ENCODE measurements at places on chromosomes 13 and 19.

DNA sequence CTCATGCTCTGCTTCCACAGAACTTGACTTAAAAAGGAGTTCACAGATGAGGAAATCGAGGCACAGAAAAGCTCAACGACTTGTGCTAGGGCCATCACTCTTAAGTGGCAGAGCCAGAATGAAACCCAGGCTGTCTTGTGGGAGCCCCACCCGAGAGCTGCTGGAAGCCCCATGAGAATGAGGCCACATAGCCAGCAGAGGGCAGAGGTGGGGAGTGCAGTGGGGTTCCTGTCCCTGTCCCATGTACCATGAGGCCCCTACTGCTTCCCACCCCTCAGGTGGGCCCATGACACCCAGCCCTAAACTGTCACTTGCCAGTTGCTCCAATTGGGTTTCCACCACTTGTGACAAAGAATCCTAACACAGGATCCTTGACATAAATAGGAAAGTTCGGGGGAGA is 175.9 kb downstream of the IRS2 start:
- no peak for DNase-seq

DNA sequence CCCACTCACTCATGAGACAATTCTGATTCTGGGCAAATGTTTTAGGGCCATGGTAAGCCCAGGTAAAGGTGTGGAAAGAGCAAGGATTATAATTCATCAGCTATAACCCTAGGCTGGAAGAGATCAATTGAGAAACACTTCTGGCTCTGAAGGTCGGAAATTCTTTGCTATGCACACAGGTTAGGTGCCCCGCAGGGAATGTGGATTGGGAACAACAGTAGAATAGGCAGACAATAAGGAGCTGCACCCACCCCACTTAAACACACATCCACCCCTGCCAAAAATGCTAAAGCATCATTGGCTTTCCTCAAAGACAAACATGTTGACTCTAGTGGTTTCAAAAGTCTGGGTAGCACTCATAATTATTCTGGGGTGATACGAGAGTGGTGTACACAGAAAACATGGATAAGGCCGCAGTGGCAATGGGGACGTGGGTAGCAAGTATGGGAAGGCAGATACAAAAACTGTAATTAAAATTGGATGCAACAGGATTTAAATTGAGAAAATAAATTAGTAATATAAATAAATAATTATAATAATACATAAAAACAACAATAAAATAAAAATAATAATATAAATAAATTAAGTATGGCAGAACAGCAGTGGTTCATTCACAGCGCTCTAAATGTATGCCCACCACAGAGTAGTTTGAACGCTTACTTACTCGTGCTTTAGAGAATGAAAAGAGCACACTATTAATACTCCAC is 8.6 kb downstream of the EFNB2 start:
- no peak for DNase-seq

GRCh38 chr13:80340651-80341100 is 250 bp downstream of the SPRY2 start:
- DNase-seq: no peak

DNA sequence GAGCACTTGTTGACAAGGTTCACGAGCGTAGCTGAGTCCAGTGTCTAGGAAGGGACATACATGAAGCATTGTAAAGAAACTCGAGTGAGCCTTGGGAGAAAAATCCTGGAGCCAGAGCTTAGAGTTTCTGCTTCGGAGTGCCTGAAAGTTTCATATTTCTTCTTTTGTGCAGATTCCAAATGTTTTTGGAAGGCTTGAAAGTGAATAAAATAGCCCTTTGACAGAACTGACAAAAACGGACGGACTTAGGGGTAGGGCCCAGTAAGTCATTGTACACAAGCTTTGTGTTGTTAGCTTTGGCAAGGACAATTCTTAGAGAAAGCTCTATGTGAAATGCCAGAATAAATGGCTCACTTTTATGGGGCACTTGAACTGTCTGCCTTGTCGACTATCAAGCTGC is 2.8 kb downstream of the RNF113B start:
- DNase-seq: no peak

GRCh38 chr13:63304497-63304896 is 1888.8 kb upstream of the PCDH20 start:
- DNase-seq: no peak

- DNase-seq: no peak
These were observed 8.8 kb downstream of the MFSD12 start for GRCh38 chr19:3548606-3549005.

DNA sequence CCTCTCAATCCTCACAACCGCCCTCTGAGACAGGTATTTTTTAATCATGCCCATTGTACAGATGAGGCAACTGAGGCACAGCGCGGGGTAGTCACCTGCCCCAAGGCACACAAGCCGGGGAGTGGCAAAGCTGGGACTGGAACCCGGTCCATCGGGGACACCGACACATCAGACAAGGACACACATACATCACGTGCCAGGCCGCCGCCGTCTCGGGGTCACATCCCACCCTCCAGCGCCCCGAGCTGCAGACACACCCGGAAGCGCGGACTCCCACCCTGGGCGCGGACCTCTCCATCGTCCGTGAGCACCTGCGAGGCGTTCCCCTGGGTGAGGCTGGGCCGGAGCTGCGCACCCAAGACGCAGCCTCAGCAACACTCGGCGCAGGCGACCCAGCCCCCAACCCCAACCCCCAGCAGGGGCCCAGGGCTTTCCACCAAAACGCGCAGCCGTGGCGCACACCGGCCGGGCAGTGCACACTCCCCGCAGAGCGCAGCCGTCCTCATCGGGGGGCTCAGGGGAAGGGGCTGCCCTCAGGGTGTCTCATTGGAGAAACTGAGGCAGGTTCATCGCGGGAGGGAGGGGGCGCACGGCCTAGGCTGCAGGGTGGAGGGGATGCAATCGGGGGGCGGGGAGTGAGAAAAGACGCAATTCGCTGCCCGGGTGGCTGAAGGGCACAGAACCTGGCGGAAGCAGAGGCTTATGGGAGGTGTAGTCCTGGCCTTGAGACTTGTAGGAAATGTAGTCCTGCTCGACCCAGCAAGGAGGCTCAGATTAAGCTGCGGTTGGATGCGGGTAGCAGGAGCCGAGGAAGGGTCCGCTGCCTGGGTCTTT is 1.9 kb upstream of the LMTK3 start:
- no peak for DNase-seq

DNA sequence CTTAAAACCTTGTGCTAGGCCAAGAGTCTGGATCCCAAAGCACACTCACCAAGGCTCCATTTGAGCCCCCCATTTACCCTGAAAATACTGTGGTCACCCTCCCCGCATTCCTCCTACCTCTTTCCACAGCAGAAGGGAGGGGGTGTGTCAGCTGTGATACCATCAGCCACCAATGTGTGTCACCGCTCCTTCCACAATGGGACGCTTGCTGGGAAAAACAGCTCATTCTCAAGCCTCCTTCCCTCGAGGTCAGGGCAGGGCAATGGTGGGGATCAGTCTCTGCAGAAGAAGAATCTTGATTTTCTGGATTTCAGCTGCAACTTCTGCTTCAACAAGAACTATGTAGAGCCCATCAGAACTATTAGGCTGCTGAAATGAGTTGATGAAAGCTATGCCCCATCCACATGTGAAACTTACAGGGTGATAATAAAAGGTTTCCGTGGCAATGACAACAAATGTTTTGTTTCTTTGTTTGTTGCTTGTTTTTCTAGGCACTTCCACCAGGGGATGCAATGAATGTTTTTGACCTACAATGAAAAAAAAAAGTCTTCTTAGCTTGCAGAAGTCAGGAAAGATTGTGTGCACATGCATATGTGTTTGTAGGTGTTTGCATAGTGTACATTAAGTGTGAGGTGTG is 26.4 kb upstream of the ZNF507 start:
- DNase-seq: no peak

- DNase-seq: no peak
These were observed 953.4 kb upstream of the PRR20A start for GRCh38 chr13:56187331-56187730.

GRCh38 chr19:16442386-16443276 is 29.1 kb downstream of the EPS15L1 start:
- DNase-seq: no peak

- no peak for DNase-seq
These were observed 1.9 kb upstream of the PLPPR3 start for GRCh38 chr19:823565-824121.

- DNase-seq: no peak
These were observed 1.8 kb downstream of the TMEM259 start for GRCh38 chr19:1018932-1019615.

- no peak for DNase-seq
These were observed 67.6 kb downstream of the UBL3 start for GRCh38 chr13:29782798-29783197.

- DNase-seq: no peak
These were observed 40.8 kb downstream of the BRD4 start for GRCh38 chr19:15291548-15292021.

DNA sequence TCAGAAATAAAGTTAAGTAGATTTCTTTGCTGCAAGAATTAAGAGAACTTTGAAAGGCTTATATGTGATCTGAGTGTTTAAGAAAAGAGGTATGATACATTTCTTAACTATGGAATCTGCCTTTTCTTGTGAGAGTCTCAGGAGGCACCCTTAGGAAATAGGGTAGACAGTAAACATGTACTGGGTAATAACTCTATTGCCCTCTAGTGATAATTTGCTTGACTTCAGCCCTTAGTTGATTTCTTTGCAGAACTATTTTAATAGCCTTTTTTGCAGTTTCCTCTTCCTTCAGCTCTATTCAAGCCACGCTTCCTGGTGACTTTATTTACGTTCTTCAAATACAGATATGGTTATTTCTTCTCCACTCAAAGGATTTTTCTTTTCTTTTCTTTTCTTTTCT is 37.0 kb upstream of the CCNA1 start:
- no peak for DNase-seq

- no peak for DNase-seq
These were observed 110.9 kb upstream of the DIAPH3 start for GRCh38 chr13:60274655-60275054.

DNA sequence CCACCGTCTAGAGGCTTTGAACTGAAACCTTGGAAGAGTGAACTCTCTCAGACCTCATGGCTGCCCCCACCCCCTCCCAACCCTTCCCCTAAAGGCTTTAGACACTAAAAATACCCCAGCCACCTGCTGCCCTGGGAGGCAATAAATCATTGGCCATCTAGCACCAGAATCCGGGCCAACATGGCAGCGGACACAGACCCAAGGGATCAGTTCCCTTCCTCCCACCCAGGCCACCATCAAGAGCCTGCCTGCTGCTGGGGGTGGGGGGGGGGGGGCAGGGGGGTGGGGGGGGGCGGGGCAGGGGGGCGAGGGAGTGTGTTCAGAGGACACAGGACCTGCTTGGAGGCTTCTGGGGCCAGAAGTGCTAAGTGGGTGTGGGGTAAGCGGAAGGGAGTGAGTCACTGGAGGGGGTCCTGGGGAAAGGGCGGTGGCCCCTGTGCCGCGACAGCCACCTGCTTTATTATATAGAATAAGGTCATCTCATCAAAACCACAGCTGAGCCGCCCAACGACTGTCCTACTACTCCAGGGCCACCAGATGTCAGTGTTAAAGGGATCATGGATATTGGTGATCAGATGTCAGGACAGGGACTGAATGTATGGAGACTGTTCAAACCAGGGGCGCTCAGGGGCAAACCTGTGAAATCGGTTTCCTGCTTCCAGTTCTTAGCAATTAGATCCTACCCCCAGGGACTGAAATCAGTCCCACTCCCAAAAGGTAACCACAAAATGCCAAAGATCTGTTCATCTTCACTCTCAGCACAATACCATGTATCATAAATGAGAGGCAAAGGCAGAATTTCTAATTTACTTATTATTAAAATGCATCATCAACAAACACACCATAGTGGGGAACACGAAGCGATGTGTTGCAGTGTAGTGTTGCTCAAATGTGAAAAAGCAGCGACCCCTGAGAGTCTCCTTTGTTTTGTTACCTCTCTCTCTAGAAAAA is 24.3 kb downstream of the ARL11 start:
- DNase-seq: no peak
